ENCODE measurements at places on chromosomes 3 and 15.

GRCh38 chr15:54681584-54681983 is 515.2 kb downstream of the RSL24D1 start:
- DNase-seq = no peak

GRCh38 chr3:4195006-4195405 is 108.2 kb upstream of the SETMAR start:
- DNase-seq = no peak

- no peak for DNase-seq
Observed at GRCh38 chr3:30682434-30683155, 76.2 kb downstream of the TGFBR2 start.

DNA sequence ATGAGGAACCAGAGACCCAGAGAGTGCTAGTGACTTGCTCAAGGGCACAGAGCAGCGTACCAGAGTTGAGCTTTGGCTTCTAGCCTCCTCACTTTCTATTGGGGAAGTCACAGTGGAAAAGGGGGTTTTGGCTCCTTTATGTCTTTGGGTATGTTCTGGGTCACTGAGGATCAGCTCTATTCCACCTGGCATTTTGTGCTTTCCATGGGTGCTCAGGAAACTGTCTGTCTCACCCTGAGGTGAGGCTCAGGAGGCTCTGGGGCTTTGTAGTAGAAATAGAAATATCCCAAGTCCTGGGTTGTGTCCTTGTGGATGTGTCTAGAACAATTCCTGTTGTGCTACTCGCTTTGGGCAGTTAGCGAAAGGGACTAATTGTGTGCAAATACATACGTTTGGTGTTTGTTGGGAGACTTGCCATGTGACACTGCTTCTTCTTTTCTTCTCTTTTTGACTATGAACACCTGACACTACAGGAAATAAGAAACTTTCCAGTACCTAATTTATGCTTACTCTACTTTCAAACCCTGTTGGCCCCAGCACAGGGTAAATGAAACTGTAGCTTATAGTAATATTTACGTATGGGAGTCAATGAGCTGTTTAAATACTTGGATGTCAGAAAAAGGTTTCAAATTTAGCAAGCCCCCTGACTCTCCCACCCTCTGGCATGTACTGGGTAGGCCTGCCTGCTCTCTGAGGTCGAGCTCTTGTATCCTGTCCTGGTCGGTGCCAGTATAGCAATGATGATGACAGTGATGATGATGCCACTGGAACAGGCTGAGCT is 35.6 kb downstream of the SMAD3 start:
- DNase-seq = no peak

GRCh38 chr15:61653110-61653509 is 407.1 kb downstream of the VPS13C start:
- no peak for DNase-seq

DNA sequence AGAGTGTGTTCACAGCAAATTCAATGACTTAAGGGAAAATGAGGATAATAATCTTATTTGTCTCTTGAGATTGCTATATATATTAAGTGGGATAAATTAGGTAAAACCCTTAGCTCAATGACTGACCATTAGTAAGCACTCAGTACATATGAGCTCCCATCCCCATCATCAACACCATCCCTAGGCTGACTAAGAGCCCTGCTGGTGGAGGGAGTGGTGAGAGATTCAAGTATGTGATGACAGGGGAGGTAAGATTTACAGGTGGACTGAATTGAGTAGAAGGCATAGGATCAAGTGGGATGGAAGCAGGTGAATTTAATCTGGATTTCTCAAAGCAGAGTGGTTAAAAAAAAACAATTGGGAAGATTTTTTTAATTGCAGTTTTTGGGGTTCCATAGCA is 21.0 kb upstream of the LRRN1 start:
- DNase-seq = no peak

DNA sequence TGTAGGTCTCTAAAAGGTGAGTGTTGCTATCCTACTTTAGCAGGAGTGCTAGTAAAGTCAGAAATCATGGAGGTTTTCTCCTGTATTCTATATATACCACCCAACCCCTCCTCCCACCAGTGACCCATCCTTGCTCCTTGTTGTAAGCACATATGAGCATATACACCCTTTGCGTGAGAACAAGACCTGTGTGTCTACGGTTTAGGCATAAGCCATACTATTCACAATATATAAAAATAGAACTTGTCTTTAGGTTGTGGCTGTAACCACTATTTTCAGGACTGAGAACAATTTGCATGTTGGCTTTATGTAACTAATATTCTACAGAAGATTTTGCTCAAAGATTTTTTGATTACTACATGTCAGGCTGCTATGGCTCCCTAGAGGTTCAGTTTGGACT is 59.1 kb upstream of the TOP2B start:
- DNase-seq = no peak

- no peak for DNase-seq
Observed at GRCh38 chr15:99174567-99175395, 69.9 kb downstream of the SYNM start.

GRCh38 chr3:168839653-168840052 is 743.9 kb upstream of the GOLIM4 start:
- DNase-seq = no peak

DNA sequence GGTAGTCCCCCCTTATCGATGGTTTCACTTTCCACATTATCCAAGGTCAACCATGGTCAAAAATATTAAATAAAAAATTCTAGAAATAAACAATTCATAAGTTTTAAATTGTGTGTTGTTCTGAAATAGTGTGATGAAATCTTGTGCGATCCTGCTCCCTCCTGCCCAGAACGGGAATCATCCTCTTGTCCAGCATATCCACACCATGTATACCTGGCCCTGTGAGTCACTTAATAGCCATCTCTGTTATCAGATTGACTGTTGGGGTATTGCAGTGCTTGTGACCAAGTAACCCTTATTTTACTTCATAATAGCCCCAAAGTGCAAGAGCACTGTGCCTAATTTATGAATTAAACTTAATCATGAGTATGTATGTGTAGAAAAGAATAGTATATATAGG is 19.1 kb downstream of the FAM81A start:
- no peak for DNase-seq

GRCh38 chr3:156681002-156681401 is 6.6 kb downstream of the TIPARP start:
- DNase-seq = no peak

DNA sequence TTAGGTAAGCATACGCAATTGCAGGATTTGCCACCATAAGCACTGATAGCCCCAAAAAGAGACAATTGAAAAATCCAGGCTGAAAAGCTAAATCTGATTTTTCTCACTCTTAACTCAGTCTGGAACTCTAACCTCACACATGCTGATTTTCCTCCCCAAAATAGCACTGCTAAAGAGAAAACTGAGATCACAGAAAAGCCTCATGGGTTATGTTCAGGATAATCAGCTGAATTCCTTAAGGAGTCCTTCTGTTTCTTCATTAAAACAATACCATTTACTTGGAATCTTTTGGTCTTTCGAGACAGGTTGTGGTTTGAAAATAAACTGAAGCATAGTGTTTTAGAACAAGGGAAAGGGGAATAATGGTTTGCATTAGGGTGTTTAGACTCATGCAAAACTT is 144.3 kb upstream of the LRRN1 start:
- no peak for DNase-seq

GRCh38 chr3:85483986-85484385 is 525.2 kb downstream of the CADM2 start:
- DNase-seq = no peak

- DNase-seq = no peak
Observed at GRCh38 chr15:53808058-53808706, 48.7 kb upstream of the WDR72 start.

- no peak for DNase-seq
Observed at GRCh38 chr15:88470625-88471372, 3.3 kb downstream of the MRPS11 start.

- no peak for DNase-seq
Observed at GRCh38 chr3:126847061-126847460, 135.9 kb upstream of the PLXNA1 start.

- no peak for DNase-seq
Observed at GRCh38 chr15:58627046-58627445, 122.5 kb downstream of the ADAM10 start.

- no peak for DNase-seq
Observed at GRCh38 chr3:5583920-5584319, 396.4 kb downstream of the EDEM1 start.

DNA sequence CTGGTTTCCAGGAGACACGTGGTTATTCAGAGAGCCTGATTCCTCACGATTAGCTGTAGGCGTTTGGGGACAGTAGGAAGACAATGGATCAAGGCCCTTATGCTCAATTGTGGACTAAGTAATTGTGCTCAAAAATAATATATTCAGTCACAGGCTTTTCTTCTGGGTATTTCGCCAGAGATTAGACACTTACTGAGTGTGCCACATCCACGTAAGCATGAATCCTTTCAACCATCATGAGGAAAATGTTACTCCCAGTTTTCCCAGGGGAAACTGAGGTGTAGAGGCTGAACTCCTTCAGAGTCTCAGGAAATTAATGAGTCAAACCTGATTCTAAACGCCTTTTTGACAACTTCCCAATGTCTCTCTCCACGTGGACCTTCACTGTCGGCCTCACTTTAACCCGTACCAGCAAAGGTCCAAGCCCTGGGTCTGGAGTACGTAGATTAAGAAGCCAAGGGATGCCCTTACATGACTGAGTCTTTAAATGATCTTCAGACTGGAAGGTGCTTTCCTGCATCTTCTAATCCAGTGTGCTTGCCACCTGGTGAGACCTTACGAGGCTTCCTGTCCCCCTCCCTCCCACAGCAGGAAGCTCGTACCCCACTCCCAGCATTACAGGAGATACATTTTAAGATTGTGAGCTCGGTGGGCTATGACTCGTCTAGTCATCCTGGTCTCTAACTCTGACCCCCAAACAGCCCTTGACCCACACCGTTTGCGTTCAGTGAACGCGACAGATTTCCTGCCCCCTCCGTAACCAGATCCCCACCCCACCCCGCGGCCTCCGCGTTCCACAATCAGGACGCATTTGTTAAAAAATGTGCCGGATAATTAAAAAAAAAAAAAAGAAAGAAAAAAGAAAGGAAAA is 1.7 kb downstream of the PKM start:
- DNase-seq = peak; percentile 56

GRCh38 chr3:101950985-101951733 is 101.8 kb downstream of the NFKBIZ start:
- no peak for DNase-seq

DNA sequence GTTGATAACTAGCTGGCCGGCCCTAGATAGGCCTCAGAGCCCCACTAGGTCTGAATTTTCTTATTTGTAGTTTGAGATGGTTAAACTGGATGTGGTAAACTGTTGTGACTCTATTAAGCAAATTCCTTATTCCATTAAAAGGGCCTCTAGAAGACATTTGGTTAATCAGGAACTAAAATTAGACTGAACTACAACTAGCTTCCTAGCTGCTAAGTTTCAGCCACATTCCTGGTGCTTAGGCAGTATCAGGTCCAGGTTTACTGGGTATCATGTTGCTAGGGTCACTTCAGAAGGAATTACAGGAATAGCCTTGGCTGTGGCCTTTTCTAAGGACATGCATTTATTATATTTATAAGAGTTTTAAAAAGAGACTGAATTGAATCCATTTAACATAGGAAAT is 136.3 kb downstream of the PLD1 start:
- no peak for DNase-seq

DNA sequence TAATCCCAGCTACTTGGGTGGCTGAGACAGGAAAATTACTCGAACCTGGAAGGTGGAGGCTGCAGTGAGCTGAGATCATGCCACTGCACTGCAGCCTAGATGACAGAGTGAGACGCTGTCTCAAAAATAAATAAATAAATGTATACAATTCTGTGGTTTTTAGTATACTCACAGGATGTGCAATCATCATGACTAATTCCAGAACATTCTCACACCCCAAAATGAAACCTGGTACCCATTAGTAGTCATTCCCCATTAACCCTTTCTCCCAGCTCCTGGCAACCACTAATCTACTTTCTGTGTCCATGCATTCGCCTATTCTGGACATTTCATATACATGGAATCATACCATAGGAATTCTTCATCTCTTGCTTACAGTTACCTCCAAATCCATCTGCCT is 44.5 kb downstream of the LRRFIP2 start:
- DNase-seq = no peak

- DNase-seq = no peak
Observed at GRCh38 chr15:55615445-55615844, 27.3 kb upstream of the PYGO1 start.

DNA sequence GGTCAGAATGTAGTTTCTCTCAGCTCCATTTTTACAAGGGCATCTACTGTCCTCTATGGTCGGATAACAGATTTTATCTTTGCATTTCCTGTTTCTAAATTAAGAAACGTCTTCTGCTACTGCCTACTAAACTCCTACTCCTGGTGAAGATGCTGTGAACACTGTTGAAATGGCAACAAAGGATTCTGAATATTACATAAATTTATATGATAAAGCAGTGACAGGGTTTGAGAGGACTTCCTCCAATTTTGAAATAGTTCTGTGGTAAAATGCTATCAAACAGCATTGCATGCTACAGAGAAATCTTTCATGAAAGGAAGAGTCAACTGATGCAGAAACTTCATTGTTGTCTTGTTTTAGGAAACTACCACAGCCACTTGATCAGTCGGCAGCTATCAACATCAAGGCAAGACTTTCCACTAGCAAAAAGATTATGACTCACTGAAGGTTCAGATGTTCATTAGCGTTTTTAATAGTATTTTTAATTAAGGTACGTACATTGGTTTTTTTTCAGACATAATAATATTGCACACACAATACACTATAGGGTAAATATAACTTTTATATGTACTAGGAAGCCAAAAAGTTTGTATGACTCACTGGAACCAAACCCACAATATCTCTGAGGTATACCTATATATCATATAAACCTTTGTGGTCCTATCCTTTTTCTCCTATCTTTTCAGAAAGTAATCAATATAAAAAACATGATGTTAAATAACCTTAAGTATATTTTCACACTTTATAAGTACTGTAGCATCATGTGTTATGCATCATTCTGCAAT is 156.1 kb downstream of the STAG1 start:
- DNase-seq = no peak

- no peak for DNase-seq
Observed at GRCh38 chr15:67018441-67018840, 47.0 kb upstream of the SMAD3 start.
